Renal pelvis (tissue), 12 donors: ENCODE measurements at places on chromosomes 5 and 9. TPM values are rescaled to one million over a fixed set of nuclear protein-coding genes. Genes with fewer than 3 reads are reported as not detected.

Gene CCL21
- polyA plus RNA-seq = 10.1 TPM

Gene RNF208
- polyA plus RNA-seq = 13.8 TPM

Gene GABBR2
- polyA plus RNA-seq = 4.7 TPM

Gene PTGES
- polyA plus RNA-seq = 3.3 TPM

Gene ATP6V1G1
- 206 TPM for polyA plus RNA-seq

Gene FOXD4L5
- 0.35 TPM for polyA plus RNA-seq
